ENCODE measurements at places on chromosomes 7 and 10.

GRCh38 chr7:93944673-93945072 lies 23.1 kb downstream of the GNG11 start:
- DNase-seq = no peak

DNA sequence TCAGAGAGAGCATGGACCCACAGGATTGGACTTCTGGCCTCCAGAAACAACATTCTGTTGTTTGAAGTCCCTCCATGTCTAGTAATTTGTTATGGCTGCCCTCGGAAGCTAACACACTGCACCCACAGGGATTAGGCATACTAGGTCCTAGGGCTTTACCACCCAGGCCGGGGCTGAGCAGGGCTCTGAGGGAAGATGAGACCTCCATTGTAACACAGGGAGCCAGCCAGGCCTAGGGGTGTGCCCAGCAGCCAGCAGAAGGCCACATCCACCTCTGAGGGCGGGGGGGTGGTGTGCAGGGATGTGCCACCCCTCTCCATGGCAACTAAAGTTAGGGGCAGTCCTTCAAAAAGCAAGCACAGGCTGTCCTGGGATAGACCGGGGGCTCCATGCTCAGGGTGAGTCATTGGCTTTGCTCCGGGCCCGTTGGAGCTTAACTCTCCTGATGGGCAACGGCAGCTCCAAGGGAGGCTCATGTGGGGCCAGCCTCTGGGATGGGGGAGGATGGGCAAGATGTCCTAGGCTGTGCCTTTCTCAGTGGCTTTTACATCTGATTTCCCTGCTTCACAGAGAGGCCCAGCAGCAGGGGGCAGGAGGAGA lies 96.6 kb upstream of the GPR26 start:
- no peak for DNase-seq

GRCh38 chr10:37289833-37290464 lies 164.6 kb downstream of the ANKRD30A start:
- no peak for DNase-seq

GRCh38 chr7:7103343-7104313 lies 78.7 kb upstream of the C1GALT1 start:
- DNase-seq = peak; percentile 80

DNA sequence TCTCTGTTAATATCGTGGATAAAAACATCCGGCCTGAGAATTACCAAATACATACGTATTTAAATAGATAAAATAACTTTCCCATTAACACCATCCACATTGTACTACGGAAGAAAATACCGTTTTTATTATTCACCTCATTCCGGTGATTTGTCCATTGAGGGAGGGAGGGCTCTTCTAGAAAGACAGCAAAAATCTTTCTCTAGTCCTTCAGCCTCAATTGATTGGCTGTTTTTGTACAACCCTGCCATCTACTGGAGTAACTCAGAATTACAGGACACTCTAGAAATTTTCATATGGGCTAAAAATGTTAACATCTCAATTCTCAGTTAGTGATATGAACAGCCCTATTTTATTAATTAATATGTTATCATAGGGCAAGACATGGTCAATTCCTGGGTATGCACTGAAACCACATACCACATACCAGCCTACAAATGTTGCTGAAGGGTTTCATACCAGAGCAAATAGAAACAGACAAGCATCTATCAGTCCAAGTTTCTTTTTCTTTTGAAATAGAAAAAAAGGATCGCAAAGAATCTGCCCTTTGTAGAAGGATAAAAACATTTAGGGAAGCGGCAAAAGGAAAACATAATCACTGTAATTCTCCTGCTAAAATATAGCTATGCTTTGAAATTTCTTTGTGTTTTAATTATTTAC lies 55.8 kb upstream of the CDCA7L start:
- peak; percentile 68 for DNase-seq

- DNase-seq = no peak
Observed at GRCh38 chr10:76942628-76943416, 694.8 kb downstream of the KCNMA1 start.

GRCh38 chr10:30188556-30189237 lies 129.3 kb upstream of the JCAD start:
- DNase-seq = no peak

DNA sequence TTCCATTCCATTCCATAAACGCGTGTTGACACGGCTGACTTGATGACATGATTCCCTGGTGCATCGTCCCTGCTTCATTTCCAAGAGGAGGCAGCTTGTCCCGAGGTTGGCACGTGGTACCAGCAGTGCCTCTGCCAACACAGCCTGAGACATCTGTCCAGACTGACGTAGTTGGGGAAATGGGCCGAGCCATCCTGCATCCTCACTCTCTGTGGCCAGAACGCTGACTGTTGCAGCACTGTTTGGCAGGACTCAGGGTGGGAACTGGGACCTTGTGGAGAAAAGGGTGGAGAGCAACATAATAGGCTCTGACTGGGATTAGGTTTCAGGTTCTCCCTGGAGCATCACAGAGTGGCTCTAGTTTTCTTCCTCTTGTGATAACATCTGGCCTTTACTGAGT lies 118.6 kb upstream of the BTBD16 start:
- DNase-seq = no peak
